ENCODE measurements at places on chromosomes 5 and 9.
A peak's percentile ranks its signal among the peaks of the same experiment; 100 is the strongest.

- no peak for DNase-seq
Measured at GRCh38 chr9:134391319-134392231, 65.3 kb downstream of the RXRA start.

- DNase-seq = peak; percentile 81
Measured at GRCh38 chr5:16552666-16553343, 64.0 kb downstream of the RETREG1 start.

GRCh38 chr5:45262061-45262590 is 434.1 kb downstream of the HCN1 start:
- DNase-seq = no peak

DNA sequence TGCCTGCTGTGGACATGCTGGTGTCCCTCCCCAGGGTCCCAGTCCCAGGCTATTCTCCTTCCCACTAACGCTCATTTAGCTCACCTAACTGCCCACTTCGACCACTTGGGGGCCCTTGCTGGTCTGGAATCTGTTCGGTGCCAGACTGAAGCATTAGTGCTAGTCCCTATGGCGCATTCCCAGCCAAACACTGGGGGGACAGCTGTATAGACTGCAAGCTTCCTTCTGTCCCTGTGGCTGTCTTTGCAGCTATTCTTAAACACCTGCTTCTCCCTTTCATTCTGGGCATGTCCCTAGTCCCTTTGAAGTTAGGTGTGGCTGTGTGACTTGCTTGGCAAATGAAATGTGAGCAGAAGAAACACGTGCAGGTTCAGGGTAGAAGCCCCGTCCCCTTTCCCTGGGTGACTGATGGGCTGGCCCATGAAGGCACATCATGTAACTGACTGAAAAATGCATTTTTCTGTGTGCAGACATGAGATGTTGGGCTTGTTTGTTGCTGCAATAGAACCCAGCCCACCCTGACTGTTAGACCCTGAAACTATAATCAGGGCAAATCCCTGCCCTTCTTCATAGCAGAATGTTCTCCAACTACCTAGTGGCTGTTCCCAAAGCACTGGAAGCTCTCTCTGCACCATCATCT is 134.4 kb downstream of the BARX1 start:
- DNase-seq = no peak

- DNase-seq = no peak
Measured at GRCh38 chr5:157602505-157602904, 26.9 kb upstream of the ADAM19 start.

DNA sequence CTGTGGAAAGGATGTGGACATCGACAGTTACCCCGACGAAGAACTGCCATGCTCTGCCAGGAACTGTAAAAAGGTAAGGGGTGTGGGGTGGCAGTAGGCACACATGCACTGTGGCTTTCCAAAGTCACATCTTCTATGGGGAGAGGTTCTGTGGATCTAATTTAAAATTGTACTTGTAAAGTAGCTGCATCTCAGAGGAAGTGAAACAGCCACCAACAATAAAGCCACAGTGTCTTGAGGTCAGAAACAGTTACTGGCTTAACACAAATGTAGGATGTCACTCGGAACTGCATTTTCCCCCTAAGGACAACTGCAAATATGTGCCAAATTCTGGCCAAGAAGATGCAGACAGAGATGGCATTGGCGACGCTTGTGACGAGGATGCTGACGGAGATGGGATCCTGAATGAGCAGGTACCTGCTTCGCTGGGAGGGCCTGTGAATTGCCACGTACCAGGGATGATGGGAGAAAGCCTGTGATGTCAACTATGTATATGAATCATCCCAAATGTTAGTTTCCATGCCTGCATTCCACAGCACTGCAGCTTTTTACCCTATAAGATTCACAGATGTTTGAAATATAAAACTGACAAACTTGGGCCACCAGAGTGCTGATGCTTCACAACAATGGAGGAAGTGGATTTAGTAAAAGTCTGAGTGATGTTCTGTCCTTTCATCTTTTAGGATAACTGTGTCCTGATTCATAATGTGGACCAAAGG is 35.3 kb downstream of the THBS4 start:
- no peak for DNase-seq

DNA sequence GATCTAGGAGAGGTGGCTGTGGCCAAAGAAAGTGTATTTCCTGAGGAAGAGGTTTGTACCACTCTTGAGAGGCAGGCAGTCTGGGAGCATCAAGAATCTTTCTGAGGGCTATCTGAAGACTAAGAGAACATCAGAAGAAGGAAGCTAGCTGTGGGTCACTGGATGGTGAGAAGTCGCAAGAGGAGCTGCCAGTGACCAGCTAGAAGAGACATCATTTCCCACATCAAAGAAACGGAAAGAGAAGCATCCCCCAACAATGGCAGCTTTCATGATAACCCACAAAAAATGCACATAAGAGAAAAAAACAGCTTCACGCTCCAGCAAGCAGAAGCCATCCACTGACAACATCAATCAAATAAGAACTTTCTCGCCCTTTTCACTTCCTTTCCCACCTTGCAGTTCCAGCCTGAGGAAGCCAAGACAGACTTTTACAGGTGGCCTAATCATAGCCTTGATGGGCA is 25.0 kb upstream of the CEP78 start:
- DNase-seq = no peak

DNA sequence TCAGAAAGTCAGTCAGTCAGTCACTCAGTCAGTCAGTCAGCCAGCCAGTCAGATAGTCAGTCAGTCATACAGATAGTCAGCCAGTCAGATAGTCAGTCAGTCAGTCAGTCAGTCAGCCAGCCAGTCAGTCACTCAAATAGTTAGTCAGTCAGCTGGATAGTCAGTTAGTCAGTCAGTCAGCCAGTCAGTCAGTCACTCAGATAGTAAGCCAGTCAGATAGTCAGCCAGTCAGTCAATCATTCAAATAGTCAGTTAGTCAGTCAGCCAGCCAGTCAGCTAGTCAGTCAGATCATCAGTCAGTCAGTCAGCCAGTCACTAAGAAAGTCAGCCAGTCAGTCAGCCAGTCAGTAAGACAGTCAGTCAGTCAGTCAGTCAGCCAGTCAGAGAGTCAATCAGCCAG is 477.1 kb downstream of the AGTPBP1 start:
- DNase-seq = no peak

GRCh38 chr9:101445353-101446029 is 9.9 kb upstream of the ALDOB start:
- no peak for DNase-seq

DNA sequence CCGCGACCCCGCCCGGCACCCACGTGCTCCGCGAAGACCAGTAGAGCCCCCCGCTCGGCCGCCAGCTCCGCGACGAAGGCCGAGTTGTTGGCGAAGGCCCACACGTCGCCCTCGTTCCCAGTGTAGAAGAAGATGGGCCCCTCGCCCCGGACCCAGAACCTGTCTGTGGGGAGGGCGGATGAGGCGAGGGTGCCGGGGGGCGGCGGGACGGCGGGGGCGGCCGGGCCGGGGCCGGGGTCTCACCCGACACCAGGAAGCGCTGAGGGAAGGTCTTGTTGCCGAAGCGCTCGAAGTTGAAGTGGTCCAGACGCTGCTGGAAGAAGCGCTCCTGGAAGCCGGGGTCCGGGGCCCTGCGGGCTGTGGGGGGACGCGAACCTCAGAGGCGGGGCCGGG is 317 bp downstream of the DPP7 start:
- DNase-seq = no peak

- no peak for DNase-seq
Measured at GRCh38 chr9:111356481-111357244, 26.6 kb upstream of the OR2K2 start.

DNA sequence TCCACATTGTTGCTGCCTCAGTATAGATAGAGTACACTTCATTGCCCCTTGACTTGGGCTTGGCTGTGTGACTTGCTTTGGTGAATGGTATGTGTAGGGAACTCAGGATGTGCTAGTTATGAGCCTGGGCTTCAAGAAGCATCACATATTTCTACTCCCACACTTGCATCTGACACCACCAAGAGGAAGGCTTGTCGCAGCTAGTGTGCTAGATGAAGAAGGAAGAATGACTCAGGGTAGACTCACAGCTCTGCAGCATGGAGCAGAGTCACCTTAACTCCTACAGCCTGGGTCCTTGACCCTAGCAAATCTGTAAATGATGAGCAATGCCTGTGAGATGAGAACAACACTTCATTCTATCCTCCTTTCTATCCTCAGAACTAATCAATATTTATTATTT is 261.8 kb downstream of the ASTN2 start:
- no peak for DNase-seq

- DNase-seq = no peak
Measured at GRCh38 chr5:56327809-56328208, 94.7 kb upstream of the ANKRD55 start.

GRCh38 chr5:155605920-155606319 is 592.4 kb downstream of the KIF4B start:
- DNase-seq = no peak

DNA sequence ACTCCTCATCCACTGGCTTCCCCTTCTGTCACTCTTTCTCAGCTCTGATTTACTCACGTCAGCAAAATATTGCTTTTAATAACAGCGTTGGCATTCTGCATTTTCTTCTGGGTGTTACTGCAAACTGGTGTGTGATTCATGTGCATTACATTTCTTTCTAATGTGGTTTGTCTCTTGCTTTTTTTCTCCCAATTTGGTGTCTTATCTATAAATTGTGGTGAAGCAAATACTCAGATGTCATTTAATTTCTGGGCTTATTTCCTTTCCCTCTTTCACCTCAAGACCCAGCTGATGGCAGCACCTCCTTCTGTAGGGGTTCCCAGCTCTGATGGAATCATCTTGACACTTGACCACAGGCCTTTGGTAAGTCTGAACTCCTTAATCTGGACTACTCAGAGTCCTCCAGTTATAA is 180.7 kb upstream of the ZNF618 start:
- no peak for DNase-seq

DNA sequence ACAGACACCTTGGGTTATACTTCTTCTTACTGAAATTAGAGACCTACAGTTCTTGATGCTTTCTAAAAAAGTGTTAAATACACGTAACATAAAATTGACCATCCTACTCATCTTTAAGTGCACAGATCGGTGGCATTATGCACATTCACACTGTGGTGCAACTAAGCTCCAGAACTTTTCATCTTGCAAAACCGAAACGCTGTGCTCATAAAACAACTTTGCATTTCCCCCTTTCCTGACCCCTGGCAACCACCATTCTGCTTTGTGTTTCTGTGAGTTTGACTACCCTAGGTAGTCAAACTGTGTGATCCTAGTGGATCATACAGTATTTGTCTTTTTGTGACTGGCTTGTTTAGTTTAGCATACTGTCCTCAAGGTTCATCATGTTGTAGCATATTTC is 3.9 kb downstream of the MVB12B start:
- no peak for DNase-seq

DNA sequence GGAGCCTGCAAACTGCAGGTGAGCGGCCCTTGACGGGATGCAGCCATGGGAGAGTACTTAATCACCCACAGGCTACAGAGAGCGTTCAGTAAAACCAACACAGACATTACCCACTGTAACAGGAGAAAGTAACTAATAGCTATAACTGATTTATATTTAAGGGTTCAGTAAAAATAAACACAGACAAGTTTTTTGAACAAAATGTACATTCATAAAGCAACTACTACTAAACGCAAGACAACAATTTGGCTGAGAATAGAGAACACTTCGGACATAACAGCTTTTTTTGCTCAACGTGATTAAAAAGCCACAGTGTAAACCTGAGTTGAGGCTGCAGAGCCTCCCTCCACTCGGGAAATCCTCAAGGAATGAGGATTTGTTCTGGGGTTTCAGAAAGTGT is 61.7 kb downstream of the LIFR start:
- no peak for DNase-seq

DNA sequence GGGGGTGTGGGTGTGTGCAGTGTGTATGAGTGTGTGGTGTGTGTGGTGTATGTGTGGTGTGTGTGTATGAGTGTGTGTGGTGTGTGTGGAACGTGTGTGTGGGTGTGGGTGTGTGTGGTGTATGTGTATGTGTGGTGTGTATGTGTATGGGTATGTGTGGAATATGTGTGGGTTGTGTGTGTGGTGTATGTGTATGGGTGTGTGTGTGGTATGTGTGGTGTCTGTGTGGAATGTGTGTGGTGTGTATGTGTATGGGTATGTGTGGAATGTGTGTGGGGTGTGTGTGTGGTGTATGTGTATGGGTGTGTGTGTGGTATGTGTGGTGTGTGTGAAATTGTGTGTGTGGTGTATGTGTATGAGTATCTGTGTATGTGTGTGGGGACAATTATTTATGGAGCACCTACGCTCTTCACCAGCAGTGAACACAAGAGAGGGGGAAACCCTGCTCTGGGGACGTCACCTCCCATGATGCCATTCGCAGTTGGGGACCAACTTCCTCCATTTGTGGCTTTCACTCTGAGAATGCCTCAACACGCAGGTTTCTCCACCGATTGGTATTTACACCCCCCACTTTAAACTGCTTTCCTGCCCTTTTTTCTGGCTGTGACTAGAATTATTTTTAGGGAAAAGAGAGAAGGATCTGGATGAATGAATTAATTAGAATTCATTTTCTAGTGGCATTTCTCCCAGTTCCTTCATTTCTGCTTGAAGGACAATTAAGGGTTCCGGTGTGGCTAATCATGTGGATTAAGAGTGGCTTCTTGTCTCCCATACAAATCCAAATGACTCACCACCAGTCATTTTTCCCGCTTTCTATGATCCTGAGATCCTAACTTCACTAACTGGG is 238.1 kb downstream of the ROR2 start:
- DNase-seq = no peak

DNA sequence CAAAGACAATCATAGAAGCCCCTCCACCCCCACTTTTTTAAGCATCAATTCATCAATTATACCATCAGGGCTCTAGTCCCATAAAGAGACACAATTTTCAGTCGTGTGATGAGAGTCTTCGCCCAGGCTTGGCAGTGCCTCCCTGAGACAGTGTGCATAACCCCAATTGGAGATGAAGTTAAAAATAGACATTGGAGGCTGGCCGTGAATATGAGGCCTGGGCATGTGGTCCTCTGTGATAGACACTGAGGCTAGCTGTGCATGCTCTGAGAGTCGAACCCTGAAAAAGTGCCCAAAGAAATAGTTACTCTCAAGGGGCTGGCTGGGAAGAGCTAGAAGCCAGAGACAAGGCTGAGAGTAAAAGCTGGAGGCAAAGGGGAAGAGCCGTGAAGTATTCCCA is 248.6 kb upstream of the NR4A3 start:
- no peak for DNase-seq

All from left ventricle myocardium inferior (tissue), 1 donor.